ENCODE measurements at places on chromosomes 3 and 15.

GRCh38 chr3:150391161-150391560 lies 16.9 kb upstream of the TSC22D2 start:
- no peak for DNase-seq

DNA sequence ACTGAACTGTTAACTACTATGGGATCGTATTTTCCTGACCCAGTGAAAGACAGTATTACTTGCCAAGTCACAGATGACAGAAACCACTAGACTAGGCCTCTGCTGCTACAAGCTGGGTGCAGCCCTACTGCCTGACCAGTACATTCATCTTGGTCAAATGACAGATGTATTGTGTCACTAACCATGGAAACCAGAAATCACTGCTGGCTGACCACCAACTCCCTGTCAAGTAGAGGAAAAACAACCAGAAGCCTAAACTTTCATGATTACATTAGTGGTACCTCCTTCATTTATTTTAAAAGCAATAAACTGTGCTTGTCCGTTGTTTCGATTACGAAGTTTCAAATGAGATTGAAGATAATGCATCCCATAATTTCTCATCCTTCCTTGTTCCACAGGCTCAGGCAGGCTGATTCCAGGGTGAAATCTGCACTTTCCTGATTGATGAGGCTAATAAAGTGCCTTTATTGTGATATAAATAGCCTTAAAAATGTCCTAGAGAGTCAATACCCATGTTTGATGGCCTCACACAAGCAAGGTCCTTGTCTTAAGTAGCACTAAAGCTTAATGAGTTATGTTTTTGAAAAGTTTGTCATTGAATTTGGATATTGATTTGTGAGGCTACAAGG lies 309.7 kb downstream of the LSAMP start:
- no peak for DNase-seq

DNA sequence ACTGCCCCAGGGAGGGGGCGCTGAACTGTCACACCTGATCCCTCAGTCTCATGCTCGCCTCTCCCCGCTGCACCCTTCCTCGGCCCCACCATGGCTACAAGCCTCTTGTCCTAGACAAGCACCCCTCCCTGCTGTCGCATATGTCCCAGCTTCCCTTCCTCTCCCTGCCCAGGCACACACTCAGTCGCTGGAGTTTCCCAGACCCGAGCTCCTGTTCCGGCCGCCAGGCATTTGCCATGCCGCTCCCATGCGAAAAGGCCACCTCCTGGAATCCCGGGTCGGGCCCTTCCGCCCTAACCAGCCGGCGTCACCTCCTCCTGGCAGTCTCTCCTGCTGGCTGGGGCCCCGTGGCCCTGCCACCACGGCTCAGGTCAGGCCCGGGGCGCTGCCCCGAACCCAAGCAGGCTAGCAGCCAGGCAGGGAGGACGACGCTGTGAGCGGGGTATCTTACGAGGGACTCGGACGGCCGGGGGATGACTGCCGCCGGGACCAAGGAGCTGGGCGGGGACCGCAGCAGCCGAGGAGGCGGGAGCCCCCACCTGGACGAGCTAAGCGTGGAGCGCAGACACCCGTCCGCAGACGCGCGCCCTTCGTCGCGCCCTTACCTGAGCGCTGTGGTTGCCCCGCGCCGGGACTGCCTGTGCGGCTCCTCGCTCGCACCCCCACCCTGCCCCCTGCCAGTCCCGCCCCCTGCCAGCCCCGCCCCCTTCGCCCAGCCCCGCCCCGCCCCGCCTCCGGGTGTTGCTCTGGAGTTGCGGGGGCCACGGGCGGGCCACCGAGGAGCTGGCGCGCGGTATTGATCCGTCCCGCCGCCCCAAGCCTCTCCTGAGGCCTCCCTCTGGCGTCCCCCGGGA lies at the start of gene ALS2CL:
Gene ALS2CL, minus strand, starts transcription at position 642 of the 854 bp plus-strand sequence. CDS start 4,239 bp downstream, outside the sequence.
- no peak for DNase-seq

DNA sequence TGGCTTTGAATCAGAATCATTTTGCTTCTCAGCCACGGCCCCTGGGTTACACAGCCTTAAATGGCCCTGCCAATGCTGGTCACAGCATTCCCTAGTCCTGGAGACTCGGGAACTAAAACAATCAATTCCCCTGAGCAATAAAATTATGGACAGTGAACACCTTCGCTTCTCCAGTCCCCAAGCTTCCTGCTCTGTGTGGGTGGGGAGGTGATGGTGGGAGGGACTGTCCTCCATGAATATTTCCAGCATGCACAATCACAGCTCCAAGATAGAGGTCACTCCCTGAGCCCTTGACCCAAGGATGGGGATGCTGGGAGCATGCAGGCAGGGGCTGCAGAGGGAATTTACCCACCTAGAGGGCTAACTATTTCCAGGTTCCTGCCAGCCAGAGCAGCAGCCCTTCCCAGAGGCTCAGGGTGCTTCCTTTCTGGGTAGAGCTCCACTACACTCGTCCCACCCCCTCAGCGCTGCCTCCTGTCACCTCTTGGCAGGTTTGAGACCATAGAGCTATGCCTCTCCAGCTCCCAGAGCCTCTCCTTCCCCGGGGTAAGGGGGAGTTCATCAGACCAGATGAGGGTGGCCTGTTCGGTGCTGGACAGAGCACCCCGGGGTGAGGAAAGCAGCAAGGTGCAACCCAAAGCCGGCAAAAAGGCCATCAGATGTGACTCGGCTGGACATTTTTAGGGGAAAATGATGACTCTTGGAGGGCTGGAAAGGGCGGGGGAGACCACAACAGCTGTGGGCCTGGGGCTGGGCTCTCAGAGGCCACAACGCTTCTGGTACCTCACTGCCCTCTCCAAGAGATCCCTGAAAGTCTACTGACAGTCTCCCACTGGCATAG lies 14.5 kb upstream of the CCDC33 start:
- DNase-seq = no peak

DNA sequence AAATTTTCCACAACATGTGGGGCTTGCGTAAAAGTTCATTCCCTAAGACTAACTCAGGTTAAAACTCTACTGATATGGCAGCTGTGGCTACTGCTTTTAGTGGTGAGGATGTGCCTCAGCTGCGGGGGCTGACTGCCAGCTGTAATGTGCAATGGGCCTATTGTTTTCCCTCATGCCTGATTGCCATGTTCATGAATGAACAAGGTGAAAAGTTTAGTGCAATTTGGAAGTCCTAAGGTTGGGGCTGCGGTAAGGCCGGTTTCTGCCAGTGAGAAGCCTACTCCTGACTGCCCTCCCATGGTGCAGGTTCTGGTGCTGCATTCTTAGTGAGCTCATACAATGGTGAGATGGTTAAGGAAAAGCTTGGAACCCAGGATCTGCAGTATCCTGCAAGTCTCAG lies 10.9 kb upstream of the ALDH1L1 start:
- no peak for DNase-seq

- no peak for DNase-seq
These were observed 18.3 kb downstream of the CLSTN2 start for GRCh38 chr3:139953131-139953910.

- DNase-seq = no peak
These were observed 78.5 kb upstream of the FAM174B start for GRCh38 chr15:92733934-92734521.

- no peak for DNase-seq
These were observed 21.9 kb upstream of the ZBTB38 start for GRCh38 chr3:141346418-141346817.

- DNase-seq = no peak
These were observed 18.0 kb upstream of the CLEC3B start for GRCh38 chr3:45008117-45008516.

DNA sequence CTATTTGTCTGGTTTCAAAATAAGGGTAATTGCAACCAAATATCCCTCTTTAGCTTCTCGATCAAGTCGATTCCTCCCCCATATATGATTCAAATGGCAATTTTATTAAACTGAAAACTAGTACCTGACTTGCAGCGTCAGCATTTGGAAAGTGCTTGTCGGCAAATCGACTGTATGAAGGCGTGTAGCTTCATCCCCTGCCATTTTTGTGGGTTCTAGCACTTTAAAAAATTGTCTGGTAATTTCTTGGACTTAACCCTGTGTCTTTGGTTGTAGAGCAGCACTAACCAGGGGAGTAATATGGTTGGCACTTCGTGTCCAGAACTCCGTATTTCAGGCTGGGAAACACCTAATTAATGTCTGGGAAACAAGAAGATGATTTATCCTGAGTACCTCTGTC lies 573 bp downstream of the MME start:
- no peak for DNase-seq

- no peak for DNase-seq
These were observed 25.2 kb downstream of the SNAPC5 start for GRCh38 chr15:66472176-66472999.

GRCh38 chr3:121979734-121980449 lies 42.2 kb downstream of the ILDR1 start:
- DNase-seq = no peak

GRCh38 chr3:25578059-25578458 lies 86.6 kb downstream of the TOP2B start:
- DNase-seq = no peak

GRCh38 chr3:54427501-54427900 lies 305.1 kb downstream of the CACNA2D3 start:
- no peak for DNase-seq

GRCh38 chr3:121957674-121958415 lies 63.6 kb downstream of the SLC15A2 start:
- DNase-seq = no peak

DNA sequence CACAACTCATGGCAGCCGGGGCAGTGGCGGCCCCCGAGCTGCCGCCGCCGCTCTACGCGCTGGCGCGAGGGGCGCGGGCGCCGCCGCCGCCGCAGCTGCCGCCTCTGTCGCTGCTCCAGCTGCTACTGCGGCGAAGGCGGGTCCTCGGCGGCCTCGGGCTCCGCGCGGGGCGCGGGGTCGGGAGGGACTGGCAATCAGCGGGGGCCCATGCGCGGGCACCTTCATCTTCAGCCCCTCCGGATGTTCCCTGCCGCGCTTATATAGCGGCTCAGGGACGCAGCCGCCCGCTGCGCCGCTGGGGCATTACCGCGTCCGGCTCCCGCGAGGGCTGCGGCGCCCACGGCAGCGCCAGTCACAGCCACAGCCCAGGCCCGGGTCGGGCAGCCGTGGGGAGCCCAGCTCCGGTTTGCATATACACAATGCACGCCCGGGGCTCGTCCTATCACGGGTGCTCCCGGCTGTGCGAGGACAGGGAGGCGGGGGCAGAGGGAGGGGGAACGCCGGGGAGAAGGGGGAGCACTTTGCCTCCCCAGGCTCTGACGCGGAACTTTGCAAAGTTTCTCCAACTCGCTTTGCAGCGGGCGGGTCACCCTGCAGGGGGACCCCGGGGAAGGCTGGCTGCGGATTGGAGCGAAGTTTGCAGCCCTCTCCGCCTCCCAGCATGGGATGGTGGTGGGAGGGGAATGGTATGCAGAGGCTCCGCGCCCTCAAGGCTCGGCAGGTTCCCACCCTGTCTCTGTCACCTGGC lies at the start of gene VGLL3:
Gene VGLL3, minus strand, starts transcription at position 416 of the 748 bp plus-strand sequence. Its CDS starts 406 bp downstream, at position 10.
- no peak for DNase-seq

DNA sequence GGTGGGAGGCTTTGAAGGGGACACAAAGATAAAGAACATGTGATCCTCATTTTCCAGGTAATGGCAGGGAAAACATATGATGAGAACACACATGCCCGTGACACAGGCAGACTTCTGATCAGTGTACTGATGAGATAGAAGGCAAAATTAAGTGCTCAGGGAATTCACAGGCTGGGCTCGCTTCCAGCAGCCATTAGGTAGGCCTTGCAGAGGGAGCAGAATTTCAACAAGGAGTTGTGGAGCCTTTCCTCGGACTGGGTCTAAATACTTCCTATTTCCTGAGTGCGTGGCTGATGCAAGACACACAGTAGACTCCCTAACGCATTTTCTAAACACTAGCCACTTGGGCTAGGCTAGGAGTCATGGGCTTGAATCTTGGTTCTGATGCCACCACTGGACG lies 74.0 kb upstream of the ETV5 start:
- DNase-seq = peak; percentile 24

DNA sequence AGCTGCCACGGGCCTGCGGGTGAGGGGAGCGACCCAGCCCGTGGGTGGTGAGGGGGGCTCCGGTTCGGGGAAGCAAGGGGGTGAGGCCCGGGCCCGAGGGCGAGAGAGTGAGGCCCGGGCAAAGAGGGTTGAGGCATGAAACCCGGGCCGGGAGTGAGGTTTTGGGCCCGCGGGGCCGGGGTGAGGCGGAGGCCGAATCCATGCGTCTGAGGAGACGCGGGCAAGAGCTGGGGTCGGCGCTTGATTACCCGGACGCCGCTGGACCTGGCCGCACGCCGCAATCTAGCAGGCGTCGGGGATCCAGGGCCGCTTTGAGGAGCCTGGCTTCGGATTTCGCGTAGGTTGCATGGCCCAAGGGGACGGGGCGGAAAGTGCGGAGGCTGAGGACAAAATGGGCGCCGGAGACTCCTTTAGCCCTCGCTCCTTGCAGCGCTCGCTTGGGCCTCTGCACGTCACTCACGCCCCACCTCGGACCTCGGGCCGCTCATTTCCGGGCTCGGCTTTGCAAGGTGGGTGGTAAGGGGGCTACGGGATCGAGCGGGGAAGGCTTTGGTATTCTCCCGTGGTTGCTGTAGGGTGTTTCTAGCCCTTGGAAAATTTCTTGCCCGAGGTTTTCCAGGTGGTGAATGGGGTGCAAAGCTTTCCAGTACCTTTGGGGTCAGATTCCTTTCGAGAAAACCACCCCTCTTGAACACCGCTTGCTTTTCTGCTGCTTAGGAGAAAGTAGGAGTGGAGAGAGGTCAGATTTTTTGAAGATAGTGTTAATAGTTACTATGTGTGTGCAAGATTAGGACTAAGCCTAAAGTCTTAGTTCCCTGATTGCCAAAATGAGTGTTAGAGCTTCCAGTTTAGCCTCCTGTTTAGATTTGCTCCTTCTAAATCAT lies 827 bp downstream of the SLC25A36 start:
- DNase-seq = no peak

GRCh38 chr15:65920825-65921309 lies 51.6 kb downstream of the RAB11A start:
- DNase-seq = no peak

DNA sequence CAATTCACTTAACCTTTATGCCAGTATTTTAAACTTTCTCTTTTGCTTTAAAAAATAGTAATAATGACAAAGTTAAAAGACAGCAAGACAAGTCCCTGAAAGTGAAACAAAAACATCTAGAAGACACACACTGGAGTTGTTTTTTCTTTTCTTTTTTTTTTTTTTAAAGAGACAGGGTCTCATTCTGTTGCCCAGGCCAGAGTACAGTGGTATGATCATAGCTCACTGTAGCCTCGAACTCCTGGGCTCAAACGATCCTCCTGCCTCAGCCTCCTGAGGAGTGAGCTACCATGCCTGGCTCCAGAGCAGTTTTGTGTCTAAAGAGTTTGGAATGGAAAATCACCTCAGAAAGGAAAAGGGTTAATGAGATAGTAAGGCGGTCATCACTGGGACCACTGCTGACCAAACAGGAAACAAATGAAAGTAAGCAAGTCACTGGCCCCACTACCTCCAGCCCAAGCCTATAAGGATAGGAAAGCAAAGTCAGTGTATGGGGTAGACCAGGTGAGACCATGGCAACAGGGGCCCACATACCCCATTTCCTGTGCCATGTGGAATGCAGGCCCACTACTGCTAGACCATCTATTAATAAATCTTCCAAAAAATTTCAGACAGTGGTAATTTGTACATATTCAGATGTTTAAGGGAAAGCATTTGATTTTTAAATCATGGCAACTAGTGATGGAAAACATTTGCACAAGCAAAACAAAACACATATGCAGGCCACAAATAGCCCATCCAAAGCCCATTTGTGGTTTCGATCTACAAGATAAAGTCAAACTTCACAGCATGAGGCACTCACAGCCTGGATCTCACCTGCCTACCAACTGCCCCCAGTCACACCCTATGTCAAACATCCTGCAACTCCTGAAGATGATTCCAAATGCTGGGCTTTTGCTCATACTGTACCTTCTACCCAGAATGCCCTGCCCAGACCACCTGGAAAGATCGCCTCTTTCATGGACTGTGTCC lies 62.6 kb downstream of the OSBPL10 start:
- no peak for DNase-seq

- no peak for DNase-seq
These were observed 162.3 kb downstream of the PGPEP1L start for GRCh38 chr15:98845138-98845884.

GRCh38 chr3:146159616-146160320 lies 1.2 kb downstream of the PLOD2 start:
- DNase-seq = no peak
